ENCODE measurements at places on chromosomes 4 and X.

- DNase-seq: no peak
- no peak overlapping the region for H3K4me3 ChIP-seq
- H3K4me1 ChIP-seq: no peaks in the 10 kb centered on the region
- no peak overlapping the region for H3K27ac ChIP-seq
These were observed 46.4 kb downstream of the PTPN13 start for GRCh38 chr4:86640469-86640868.

- no peak overlapping the region for H3K4me3 ChIP-seq
- no peaks in the 10 kb centered on the region for H3K4me1 ChIP-seq
- H3K36me3 ChIP-seq: peaks cover 33% of the 10 kb centered on the region
These were observed 32.1 kb downstream of the UBE2K start for GRCh38 chr4:39730072-39730471.

DNA sequence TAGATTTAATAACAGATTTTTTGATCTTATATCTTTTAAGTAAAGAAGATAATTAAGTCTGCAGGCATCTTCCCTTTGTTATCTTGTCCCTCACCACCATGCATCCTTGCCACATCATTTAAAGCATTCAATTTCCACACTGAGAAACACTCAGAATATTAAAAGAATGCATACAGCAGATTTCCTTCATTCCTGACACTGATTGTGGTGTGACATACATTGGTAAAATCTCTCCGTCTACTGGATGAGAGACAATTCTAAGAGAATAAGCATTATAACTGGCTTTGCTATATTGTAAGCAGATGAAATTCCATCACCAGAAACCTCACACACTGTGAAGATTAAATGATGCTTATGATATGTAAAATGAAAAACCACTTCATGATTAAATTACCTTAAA lies 97.4 kb upstream of the TRPC5OS start:
- no peaks in the 10 kb centered on the region for H3K36me3 ChIP-seq
- DNase-seq: no peak

- no peak overlapping the region for H3K4me3 ChIP-seq
- H3K27me3 ChIP-seq: no peaks in the 10 kb centered on the region
- H3K27ac ChIP-seq: no peak overlapping the region
- no peaks in the 10 kb centered on the region for H3K4me1 ChIP-seq
- H3K36me3 ChIP-seq: no peaks in the 10 kb centered on the region
These were observed 139.5 kb downstream of the TBL1X start for GRCh38 chrX:9604111-9604907.

DNA sequence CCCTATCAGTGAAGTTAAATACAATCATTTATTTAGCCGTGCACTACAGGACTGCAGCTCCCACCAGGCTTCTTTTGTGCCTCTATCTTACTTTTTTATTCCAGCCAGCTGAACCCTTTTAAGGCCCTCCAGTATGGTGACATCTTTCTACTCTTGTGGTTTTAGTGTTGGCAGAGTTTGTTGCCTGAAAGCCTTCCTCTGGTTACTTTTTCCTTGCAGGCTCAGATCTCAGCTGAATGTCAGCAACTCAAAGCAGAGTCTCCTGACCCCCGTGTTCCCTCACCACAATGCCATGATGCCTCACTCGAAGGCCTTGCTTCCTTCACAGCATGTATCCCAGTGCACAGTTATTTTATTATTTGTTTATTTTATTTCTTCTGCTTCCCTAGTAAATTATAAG lies 818.9 kb upstream of the LCORL start:
- H3K4me1 ChIP-seq: no peaks in the 10 kb centered on the region
- no peak for DNase-seq
- no peak overlapping the region for H3K4me3 ChIP-seq
- H3K27ac ChIP-seq: no peak overlapping the region
- no peaks in the 10 kb centered on the region for H3K36me3 ChIP-seq

GRCh38 chrX:65034668-65035445 lies 58.6 kb upstream of the ZC4H2 start:
- peak within 1 kb of the TSS; percentile 85 for H3K4me3 ChIP-seq
- peak within 1 kb of the TSS; percentile 83 for H3K27ac ChIP-seq
- H3K36me3 ChIP-seq: no peaks in the 10 kb centered on the region
- no peaks in the 10 kb centered on the region for H3K27me3 ChIP-seq
- H3K4me1 ChIP-seq: no peaks in the 10 kb centered on the region

DNA sequence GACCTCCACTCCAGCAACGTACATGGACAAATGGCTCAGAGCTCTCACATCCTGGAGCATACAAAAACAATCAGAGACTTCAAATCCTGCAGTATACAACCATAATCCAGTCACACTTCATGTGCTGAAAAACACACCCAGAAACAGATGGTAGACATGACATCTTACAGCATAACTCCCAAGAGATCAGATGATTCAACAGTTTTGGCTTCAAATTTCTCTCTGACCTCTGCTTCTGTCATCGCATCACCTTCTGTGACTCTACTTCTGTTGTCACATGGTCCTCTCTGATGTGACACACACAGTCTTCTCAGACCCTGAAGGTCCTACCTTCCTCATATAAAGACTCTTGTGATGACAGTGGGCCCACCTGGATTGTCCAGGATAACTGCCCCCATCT lies 18.5 kb downstream of the SUV39H1 start:
- no peak overlapping the region for H3K27ac ChIP-seq
- H3K4me3 ChIP-seq: no peak overlapping the region
- no peaks in the 10 kb centered on the region for H3K27me3 ChIP-seq
- no peaks in the 10 kb centered on the region for H3K4me1 ChIP-seq

DNA sequence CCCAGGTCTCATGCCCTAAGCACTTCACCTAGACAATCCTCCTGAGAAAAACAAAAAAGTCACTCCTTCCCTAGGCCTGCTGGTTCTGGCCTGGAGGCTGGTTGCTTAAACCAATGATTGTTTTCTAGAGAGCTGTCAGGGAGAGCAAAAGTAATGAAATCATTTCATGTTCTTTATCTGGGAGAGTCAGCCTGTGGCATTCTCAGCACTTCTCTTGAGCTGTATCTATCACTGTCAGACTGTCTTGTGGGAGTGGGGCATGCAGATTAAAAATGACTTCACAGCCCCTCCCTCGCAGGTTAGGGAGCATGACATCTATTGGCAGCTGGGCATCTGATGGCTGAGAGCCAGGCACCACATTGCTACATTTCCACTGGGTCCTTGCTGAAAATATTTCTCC lies 20.4 kb upstream of the TMEM154 start:
- peaks cover 3% of the 10 kb centered on the region for H3K4me1 ChIP-seq
- H3K4me3 ChIP-seq: no peak overlapping the region
- peak; percentile 82 for DNase-seq
- H3K27ac ChIP-seq: no peak overlapping the region
- H3K36me3 ChIP-seq: no peaks in the 10 kb centered on the region
- H3K27me3 ChIP-seq: no peaks in the 10 kb centered on the region
